Activated CD8-positive, alpha-beta memory T cell treated with anti-CD3 and anti-CD28 coated beads for 4 hours (primary cell): ENCODE measurements at places on chromosomes 13 and 19.

- no peak for DNase-seq
Observed at GRCh38 chr13:20331419-20331818, 99.3 kb upstream of the GJB6 start.

DNA sequence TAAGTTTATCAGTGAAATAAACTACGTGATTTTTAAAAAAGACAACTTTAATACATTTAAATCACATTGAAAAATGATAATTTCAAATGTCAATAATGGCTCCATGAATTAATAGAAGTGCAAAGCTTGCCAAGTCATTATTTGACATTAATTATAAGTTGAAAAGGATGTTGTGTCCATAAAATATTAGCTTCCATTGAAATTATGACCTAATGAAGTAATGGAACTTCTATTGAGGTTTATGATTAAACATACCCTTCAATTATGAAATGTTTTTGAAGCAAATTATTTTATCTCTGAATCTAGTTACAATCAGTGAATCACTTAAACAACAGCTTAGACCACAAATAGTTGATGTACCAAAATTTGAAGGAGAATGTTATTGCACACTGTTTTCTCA lies 144.2 kb downstream of the SLITRK6 start:
- DNase-seq: no peak

GRCh38 chr19:7145494-7145893 lies 76.0 kb downstream of the ZNF557 start:
- DNase-seq: no peak

- no peak for DNase-seq
Observed at GRCh38 chr19:7541475-7541824, 5.9 kb downstream of the PNPLA6 start.

- DNase-seq: no peak
Observed at GRCh38 chr13:101415358-101416174, 742 bp downstream of the NALCN start.

DNA sequence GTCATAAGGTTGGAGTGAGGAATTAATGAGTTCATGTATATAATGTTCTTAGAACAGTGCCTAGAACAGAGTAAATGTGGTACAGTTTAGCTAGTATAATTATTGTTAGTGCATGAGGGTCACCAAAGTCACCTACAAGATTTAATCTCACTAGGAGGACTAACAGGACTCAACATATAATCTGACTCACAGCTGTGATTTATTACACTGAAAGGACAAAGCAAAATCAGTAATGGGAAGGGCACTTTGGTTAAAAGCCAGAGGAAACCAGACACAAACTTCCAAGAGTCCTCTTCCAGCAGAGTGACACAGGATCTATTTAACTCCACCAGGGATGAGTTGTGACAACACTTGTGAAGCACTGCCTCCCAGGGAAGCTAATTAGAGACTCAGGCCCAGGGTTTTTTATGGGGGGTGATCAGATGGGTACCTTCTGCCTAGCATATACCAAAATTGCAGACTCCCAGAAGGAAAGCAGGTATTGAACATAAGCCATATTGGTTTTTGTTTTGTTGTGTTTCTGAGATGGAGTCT lies 341.2 kb upstream of the DACH1 start:
- DNase-seq: no peak

DNA sequence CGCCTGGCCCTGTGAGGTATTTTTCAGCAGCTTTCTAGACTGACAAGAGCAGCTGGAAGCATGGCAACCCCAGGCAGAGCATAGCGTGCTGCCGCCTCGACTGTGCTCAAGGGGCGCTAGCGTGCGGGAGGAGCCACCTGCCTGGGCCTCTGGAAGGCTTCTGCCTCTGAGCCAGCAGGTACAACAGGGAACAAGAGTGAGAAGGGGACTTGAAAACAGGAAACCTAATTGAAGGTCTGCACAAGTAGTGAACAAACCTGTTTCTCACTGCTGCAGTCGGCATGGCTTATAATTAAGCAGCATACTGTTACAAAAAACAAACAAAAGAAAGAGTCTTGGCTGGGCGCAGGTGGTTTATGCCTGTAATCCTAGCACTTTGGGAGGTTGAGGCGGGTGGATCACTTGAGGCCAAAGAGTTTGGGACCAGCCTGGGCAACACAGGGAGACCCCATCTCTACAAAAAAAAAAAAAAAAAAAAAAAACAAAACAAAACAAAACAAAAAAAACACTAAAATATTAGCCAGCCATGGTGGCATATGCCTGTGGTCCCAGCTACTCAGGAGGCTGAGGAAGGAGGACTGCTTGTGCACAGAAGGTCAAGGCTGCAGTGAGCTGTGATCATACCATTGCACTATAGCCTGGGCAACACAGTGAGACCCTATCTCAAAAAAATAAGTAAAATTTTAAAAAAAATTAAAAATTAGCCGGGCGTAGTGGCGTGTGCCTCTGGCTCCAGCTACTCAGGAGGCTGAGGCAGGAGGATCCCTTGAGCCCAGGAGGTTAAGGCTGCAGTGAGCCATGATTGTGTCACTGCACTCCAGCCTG lies 12.6 kb upstream of the GARRE1 start:
- no peak for DNase-seq

GRCh38 chr13:100211016-100211710 lies 122.3 kb downstream of the PCCA start:
- no peak for DNase-seq

GRCh38 chr13:35354882-35355281 lies 121.6 kb downstream of the MAB21L1 start:
- no peak for DNase-seq

GRCh38 chr13:98466634-98467236 lies 110.2 kb downstream of the STK24 start:
- no peak for DNase-seq

- DNase-seq: no peak
Observed at GRCh38 chr13:63605403-63605802, 2189.8 kb upstream of the PCDH20 start.

GRCh38 chr19:35342430-35342829 lies 5.3 kb upstream of the FFAR1 start:
- no peak for DNase-seq

DNA sequence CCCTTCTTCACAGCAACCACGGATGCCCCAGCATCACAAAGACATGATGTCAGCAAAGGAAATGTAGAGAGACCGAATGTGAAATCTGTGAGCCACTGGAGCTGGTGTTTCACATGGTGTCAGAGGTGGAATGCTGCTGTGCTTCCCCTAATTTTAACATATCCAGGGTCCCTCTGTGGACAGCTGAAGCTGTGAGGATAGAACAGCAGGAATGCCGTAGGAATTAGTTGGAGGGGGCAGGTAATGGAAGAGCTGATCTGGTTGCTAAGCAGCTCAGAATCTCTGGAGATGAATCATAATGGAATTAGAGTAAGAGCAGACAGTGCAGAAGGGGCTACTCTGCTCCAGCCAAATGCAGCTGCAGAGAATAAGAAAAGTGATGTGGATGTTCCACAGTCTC lies 68.9 kb upstream of the ZNF835 start:
- DNase-seq: no peak

DNA sequence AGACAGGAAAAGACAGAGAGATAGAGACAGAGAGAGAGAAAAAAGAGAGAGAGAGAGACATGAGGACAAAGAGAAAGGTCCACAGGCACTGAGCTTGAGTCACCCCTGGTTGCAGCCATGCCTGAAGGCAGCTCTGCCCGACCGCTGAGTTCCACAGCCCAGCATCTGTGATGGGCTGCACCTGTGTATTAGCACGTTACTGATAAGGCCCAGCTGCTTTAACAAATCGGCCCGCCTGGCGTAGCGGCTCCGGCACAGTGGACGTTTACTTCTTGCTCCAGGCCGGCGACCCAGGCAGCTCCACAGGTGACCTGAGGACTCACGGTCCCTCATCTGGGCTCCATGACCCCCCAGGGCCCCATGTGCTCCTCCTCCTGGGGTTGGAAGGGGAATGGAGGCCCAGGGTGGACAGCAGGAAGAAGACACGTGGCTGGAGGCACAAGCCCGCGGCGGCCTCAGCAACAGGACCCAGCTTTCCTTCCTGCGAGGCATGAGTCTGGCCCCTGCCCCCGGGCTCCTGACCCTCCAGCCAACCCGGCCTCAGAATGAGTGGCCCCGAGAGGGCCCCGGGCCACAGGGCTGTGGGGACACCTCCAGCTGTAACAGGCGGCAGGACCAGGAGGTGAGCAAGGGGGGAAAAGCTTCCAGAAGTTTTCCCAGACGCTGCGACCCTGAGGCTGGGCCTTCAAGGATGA lies 3.9 kb upstream of the CSNK1G2 start:
- DNase-seq: no peak

GRCh38 chr13:29543230-29544215 lies 52.0 kb downstream of the SLC7A1 start:
- no peak for DNase-seq

DNA sequence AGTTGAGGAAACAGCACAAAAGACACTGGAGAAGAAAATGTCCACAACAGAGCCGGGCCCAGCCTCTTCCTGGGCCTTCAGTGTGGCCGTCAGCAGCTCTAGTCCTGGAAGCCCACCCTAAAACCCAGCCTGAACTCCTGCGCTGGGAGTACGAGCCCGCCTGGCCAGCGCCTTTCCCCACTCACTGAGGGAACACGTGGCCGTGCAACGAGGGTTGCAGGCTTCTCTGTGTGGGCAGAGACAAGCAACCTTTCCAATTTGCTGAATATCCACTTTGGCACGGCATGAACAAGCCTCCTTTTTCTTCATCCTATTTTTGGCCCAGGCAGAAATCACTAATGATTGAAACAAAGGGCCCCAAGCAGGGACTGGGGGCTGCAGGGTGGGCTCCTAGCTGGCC lies 89.2 kb downstream of the CRYL1 start:
- DNase-seq: no peak

DNA sequence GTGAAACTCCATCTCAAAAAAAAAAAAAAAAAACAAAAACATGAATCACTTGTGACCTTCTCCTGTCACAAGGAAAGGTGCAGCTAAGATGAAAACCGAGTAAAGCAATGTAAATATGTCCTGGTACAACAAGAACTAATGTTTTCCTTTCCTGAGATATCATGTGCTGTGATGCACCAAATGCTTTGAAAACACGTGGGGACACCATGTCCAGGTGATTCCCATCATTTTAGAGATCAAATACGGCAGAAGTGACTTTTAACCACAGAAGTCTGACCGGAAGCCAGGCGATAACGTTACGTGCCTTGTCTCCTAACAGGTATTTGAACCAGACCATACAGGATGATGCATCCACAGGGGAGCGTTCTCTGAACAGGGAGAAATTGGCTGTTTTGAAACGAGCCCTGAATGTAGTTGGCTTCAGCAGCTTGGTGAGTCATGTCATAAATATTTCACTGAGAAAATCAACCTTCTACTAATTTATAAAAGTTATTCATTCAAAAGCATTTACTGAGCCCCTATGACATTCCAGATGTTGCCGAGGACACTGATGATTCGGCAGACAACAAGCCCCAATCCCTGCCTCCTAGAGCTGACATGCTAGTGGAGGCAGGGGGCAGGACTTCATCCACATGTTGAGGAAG lies 328.1 kb downstream of the MYO16 start:
- no peak for DNase-seq

GRCh38 chr19:54573330-54573872 lies at the start of gene LILRA2:
TSS of gene LILRA2 (plus strand) at chr19:54573790. CDS start at chr19:54573879, 89 bp downstream.
- DNase-seq: no peak

DNA sequence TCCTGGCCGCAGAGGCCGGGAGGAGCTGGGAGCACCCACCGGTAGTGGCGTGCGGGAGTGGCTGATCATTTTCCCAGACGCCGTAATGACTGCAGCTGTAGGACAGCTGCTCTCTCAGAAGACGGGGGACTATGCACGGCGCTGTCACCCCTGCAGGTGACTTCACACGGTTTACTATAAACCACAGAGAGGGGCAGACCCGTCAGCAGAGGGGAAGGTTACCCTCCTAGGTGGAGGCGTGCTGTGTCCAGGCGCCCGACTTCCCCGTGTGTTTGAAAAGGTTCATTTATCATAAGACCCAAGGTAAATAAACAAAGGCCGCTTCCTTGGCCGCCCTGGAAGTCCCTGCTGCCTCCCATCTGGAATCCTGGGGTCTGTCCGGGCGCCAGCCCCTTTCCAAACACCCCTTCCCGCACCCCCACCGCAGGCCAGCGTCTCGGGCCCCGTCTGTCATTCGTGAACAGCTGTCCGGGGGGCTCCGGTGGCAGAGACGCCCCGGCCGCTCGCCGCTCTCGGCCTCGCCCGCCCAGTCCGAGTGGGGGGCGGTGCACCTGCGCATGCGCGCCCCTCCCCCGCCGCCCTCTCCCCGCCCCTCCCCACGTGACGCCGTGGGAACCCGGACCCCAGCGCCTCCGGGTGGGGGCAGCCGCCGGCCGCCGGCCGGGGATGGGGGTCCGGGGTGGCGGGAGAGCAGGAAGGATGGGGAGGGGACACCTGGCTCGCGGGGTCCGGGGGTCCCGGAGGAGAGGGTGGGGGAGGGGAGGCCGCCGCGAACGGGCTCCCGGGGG lies 915 bp downstream of the SHC2 start:
- DNase-seq: no peak

- DNase-seq: no peak
Observed at GRCh38 chr19:16040642-16041041, 35.7 kb upstream of the TPM4 start.

DNA sequence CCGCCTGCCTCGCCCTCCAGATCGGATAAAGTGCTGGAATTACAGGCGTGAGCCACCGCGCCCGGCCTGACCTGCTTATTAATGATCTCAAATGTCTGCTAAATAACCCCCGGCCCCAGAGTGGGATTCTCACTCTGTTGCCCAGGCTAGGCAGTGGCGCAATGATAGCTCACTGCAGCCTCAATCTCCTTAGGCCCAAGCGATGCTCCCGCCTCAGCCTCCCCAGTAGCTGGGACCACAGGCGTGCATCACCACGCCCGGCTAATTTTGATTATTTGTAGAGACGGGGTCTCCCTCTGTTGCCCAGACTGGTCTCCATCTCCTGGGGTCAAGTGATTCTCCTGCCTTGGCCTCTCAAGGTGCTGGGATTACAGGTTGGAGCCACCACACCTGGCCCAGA lies 626 bp upstream of the ATP5F1D start:
- DNase-seq: no peak

GRCh38 chr13:80527400-80527799 lies 186.5 kb upstream of the SPRY2 start:
- no peak for DNase-seq

DNA sequence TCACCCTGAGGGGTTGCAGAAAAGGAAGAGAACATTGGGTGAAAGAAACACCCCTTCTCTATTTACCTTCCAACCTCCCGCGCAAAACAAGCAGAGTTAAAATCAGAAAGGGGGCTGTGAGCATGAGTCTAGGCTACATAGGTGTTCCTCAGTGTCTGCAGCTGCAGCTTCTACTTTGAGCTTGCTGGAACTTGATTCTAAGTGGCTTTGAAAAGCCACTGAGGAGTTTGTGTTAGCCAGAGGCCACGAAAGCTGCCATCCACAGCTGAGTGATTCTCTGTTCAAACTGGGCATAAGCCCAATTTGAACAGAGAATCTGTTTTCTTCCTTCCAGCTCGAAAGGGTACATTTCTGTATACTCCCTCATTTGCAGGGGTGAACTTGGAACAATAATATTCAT lies 343.9 kb downstream of the PCDH9 start:
- DNase-seq: no peak

DNA sequence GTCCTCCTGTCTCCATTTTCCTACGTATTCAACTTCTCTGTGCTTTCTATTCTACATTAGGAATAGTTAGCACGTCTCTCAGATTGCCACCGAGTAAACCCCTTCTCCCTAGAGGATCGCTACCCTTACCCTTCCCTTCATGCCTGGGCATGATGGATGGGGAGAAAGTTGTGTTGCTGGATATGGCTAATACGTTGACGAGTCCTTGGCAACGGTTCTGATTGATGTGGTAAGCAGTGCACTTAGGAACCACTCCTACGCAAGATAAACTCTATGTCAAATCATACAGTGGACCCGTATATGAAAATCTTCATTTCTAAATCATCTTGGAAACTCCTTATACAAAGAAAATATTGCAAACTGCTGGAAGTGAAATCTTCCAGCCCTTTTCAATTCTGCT lies 224.5 kb downstream of the EFNB2 start:
- DNase-seq: no peak
